ENCODE measurements at places on chromosomes 11 and 22.

GRCh38 chr11:122696662-122697061 is 41.1 kb downstream of the UBASH3B start:
- DNase-seq: no peak

- DNase-seq: peak; percentile 46
These were observed 113.7 kb downstream of the PTPRJ start for GRCh38 chr11:48093795-48094642.

- no peak for DNase-seq
These were observed 33.7 kb upstream of the SMPD1 start for GRCh38 chr11:6356503-6357055.

DNA sequence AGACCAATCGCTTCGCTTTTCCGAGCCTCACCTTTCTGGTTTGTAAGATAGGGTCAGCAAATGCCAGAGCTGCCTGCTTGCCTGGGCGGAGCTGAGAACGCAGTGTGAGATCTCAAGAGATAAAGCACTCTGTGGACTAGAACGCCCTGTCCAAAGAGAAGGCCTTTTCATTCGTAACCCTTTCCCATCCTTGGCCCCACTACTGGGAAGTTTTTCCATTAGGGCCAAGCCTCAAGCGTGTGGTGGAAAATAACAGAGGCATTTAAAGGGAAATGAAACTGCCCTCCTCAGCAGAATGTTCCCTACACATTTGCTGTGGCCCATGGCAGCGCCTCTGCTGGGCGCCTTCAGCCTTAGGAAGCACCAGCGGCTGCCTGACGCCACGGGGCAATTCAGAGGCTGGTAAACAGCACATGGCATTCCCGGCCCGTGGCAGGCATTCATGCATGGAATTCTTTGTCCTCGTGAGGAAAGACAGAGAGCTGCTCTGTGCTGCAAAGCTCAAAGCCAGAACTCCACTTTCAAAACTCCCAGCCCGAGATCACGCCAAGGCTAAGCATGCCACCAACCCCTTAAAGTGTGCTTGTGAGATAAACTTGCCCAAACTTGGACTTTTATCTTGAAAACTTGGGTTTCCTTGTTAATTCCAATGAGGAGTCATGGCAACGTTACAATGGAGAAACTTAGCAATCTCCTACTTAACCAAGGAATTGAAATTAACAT is 38.1 kb downstream of the AHNAK start:
- DNase-seq: no peak

- DNase-seq: peak; percentile 80
These were observed 519 bp upstream of the ART5 start for GRCh38 chr11:3642071-3642951.

- peak; percentile 93 for DNase-seq
These were observed at the start of gene CD248 for GRCh38 chr11:66316849-66317251. Gene CD248, minus strand, starts transcription at chr11:66317044. Its CDS starts 17 bp downstream, at chr11:66317027.

DNA sequence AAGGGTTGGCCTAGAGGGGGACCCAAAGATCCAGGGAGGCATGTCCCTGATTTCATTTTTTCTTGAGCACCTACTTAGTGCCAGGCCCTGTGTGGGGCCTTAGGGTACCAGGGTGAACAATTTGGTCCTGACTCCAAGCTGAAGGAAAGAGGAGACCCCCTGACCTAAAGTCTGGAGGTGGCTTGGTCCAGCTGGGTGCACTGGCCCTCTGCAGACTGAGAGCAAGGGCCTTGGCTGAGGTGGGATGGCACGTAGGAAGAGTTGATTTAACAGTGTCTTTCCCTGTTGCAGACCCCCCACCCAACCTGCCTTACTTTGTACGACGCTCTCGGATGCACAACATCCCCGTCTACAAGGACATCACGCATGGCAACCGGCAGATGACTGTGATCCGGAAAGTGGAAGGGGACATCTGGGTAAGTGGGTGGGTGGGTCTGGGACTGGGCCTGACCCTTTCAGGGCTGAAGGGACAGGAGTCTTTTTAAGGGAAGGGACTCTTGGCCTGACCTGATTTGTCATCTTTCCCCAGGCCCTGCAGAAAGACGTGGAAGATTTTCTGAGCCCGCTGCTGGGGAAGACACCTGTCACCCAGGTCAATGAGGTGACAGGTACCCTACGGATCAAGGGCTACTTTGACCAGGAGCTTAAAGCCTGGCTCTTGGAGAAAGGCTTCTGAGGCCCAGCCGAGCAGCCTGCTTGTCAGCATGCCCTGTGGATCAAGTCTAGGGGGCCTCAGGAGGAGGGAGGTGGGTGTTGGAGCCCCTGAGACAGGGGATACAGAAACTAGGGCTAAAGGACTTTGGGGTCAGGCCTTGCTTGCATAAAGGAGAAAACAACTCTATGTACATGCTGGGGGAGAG is 3.3 kb downstream of the MRPL49 start:
- no peak for DNase-seq

DNA sequence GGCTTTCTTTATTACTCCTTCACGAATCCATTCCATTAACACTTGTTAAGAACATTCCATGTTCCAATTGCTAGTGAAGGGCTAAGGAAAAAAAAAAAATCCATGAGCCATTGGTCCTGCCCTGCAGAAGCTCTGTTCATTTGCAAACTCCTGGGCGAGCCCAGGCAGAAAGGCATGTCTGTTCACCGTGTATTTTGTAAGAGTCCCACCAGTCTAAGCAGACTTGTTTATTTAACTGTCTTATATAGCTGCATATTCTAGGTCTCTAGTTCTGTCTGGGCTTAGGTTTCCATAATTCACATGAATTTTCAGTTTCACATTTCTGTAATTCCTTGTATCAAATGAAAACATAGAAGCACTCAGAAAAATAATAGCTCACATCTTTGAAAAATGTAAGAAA is 97.4 kb upstream of the POU2AF2 start:
- DNase-seq: no peak

- DNase-seq: no peak
These were observed 65.9 kb upstream of the PICALM start for GRCh38 chr11:86134580-86135318.

DNA sequence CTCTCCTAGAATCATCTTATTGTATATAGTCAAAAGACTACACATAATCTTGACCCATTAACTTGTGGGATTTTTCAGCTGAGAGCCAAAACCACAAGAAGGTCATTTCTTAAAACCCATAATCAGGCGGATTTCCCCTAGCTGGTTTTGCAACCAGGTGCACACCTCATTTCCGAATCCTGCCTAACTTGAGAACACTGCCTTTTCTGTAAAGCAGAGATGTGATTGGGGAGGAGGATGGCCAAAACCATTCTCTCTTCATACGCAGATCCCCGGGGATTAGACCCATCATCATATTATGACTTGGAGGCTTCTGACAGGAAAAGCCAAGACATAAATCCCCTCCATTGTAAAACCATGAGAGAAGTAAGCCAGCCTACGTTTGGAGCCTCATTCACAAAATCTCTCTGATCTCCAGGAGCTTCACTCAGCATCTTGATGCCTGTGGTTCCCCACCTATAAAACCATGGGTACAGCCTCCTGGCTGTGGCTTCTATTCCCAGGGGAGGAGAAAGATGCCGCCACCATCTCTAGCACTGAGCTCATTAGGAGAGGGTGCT is 191.3 kb downstream of the KIF18A start:
- DNase-seq: peak; percentile 78

GRCh38 chr11:57481315-57481714 is 21.0 kb downstream of the RTN4RL2 start:
- DNase-seq: no peak

DNA sequence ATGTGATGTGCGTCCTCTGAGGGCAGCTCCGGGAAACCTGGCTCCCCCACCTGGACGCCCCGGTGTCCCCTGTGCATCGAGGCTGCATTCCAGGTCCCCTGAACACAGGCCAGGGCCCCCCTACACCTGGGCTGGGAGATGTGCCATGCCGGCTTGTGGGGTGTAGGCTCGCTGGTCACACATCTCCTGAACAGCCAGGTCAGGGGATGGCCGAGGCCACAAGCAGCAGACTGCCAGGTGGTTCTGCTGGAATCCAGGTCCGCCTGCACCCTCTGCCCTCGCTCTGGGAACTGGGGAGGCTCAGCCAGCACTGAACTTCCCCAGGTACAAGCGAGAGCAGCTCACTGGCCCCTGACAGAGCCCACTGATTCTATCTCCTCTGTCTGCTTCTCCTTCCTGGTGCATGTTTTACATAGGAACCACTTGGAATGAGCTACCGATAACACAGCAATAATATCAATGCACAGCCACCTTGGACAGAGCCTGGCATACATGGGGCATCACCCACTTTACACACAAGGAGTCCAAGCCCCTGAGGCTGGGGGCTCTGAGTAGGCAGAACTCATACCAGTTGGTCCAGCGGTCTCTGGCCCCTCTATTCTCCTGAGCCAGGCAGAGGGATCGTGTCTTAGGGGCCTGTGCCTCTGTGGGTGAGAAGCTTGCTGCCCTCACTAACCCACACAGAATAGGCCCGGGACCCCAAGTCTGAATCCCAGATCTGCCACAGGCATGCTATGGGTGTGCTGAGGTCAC is 46.8 kb downstream of the TBX1 start:
- DNase-seq: no peak

DNA sequence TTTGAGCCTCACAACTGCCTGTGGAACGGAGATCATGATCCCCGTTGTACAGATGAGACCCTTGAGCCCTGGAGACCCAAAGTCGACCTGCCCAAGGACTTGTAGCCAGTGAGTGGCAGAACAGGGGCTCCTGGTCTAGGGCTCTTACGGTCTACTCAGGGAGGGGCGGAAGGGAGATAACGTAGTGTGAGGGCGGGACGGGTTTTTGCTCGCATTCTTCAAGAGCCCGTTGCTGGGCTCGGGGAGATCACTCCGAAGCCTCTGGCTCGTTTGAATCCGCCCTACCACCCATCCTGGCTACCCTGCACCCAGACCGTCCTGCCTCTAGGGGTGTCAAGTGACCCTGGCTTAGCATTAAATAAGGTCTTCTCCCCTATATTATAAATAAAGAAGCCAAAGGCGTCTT is 639 bp downstream of the CRY2 start:
- DNase-seq: peak; percentile 49

GRCh38 chr11:107711861-107712755 is at the start of gene SLN:
Gene SLN, minus strand, starts transcription at chr11:107712056.
- DNase-seq: no peak

- DNase-seq: peak; percentile 6
These were observed 58.6 kb downstream of the SC5D start for GRCh38 chr11:121351083-121351630.

- DNase-seq: peak; percentile 49
These were observed 43.2 kb upstream of the DLAT start for GRCh38 chr11:111982019-111982464.

DNA sequence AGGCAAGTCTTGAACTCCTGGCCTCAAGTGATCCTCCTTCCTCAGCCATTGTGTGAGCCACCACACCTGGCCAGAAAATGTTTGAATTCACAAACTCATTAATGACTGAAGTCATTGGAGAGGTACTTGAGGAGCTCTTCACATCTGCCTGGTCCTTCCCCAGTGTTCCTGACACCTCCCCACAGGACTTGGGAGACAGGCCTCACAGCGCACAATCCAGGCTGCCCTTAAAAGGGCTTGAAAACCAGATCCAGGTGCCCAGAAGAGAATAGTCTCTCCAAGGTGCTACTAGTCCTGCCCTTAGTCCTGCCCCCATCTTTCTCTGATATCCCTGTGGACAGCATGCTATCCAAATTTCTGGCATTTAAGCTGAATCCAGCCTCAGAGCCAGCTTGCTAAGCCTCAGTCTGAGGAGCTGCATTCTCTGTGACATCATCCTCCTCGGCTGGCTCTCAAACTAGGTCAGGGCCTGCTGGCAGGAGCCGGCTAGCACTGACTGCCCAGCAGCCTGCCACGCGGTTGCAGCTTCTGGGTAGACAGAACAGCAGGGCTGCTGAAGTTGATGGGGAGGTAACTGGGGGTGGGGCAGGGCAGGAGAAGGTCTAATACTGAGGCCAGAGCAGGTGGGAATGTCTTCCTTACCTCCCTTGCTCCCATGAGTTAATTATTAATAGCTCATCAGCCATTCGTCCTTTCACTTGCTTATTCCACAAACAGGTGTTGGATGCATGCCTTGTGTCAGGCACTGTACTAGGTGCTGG is 35.3 kb upstream of the NECTIN1 start:
- DNase-seq: peak; percentile 56

GRCh38 chr11:101104716-101105115 is 24.9 kb downstream of the PGR start:
- DNase-seq: no peak

DNA sequence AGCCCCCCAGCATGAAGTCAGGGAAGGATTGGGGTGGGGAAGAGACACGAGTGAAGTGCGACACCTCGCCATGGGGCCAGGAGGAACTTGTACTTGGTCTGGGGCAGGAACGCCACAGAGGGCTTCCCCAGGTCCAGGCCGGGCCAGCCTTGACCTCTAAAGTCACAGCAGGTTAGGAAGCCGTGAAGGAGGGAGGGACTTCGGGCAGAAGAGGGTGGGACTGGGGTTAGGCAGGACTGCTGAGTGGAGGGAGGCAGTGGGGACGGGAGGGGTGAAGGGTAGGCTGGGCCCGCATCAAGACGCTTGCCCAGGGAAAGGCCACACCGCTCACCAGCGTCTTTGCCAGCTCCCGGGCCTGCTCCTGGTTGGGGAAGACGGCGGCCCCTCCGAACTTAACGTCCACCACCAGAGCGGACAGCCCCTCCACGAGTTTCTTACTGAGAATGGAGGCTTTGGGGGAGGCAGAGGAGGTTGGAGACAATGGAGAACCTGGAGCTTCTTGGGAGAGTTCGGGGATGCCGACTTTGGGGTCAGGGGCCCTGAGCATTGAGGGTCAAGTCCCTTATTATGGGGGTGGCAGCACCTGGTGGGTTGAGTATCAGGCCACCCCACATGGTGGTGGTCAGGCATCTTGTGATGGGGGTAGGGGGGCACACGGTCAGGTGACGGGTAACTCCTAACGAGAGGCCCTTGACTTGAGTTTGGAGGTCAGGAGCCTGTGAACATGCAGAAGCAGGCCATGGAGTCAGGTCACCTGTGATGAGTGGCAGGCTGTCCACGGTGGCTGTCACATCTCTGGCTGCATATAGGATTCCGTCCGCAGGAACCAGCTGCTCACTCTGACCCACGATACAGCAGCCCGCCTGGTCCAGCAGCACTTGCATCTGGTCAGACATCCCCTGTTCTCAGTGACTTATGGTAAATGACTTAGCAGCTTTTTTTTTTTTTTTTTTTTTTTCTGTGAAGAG is 1.7 kb upstream of the SCO2 start:
- no peak for DNase-seq

- DNase-seq: no peak
These were observed 75.8 kb downstream of the ADAMTS15 start for GRCh38 chr11:130524132-130524790.

DNA sequence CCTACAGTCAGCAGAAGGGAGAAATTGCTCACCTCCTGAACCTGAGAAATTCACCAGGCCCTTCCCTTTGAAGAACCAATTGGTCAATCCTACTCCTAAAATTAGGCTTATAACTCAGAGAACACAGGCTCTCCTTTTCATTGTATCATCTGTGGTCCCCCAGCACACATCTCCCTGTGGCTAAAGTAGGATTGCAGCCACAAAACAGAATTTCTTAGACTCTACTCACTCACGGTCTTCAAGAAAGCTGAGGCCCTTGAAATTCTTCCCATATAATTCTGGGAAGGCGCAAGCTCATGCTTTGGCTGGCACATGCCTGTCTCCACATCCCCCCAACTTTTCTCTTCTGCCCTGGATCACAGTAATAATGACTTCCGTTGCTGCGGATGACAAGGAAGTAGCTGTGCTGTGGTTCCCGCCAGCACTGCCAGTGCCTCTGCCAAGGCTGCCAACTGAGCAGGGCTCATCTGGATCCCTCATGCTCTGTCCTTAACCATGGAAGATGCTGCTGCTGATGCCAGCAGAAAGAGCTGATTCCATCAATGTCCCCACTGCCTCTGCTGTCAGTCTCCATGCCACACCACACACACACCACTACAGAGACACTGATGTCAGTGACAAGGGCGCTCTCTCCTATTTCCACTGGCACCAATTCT is 200.6 kb upstream of the POU2AF2 start:
- DNase-seq: no peak
